ENCODE measurements at places on chromosomes 3 and 15.

- no peak for DNase-seq
Measured at GRCh38 chr15:61441891-61442290, 212.8 kb upstream of the RORA start.

DNA sequence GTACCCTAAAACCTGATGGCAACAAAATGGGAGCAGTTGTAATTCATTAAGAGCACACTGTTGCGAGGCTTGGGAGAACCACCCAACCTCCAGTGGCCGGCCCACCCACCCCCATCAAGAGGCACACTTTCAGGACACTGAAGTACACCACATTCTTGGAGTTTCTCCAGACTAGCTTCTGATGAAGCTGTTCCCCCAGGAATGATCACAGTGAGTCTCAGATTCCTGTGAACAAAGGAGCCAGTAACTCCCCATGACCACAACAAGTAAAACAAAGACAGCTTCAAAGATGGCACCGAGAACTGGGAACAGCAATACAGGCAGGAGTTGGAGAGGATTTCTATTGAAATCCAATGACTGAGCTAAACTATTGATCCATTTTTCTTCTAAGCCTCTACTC lies 126.0 kb downstream of the ST8SIA2 start:
- no peak for DNase-seq

DNA sequence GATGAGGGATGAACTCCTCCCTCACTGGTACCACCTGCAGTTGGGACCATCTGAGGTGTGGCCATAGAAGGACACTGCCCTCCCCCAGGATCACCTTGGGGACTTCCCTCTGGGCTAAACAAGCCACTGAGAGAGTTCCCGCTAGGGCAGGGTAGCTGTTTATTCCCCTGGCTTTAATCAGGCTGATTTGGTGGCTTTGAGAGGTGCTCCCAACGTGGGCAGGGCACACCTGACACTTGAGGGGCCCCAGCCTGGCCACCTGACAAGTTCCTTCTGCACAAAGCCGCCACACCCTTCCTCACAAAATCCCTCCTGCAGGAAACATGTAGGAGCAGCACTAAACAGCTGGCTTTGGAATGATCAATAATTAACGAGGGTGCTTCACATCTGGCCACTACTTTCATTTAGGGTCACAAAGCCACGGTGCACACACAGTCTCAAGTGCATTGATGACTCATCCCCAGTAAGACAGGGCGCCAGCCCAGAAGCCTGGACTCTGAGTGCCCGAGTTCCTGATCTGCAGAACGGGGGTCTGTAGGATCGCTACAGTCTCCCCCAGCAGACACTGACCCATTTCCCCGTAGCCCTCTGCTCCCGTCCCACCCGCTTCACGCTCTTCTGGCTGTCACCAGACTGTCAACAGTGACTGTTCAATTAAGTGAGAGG lies 75.1 kb downstream of the ATP10A start:
- no peak for DNase-seq

- no peak for DNase-seq
Measured at GRCh38 chr15:49669288-49669687, 48.4 kb downstream of the DTWD1 start.

DNA sequence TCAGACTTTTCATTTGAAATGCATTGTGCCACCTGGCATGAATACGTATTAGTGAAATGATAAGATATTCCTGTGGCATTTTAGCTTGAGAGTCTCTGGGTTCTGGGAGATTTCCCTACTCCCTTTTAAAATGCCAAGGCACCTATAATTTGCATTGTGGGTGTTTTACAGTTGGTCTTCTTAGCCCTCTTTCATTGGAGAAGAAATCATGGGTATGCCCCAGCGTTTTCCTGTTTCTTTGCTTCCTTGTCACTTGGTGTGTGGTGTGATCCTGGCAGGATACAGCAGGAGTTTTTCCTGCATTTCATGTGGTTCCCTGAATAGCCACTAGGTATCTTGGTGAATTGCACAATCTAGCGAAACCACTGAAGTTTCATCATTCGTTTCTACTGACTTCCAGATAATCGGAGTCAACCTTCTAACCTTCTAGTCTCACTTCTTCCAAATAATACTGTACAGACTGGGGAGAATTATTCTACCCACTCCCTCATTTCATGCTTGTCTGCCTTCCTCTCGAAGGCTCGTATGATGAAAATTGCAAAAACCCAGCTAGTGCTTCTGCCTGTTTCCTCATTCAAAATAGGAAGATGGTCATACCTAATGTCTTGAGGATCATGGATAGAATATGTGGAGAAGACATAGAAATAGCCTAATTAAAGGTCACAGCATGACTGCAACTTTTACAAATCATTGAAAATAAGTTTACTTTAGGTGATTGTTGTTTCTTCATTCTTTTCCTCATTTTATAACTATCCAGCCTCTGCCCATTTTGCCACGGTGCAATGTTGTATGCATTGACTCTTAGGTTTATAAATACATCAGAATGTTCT lies 2.6 kb downstream of the BHLHE40 start:
- DNase-seq, result no peak

- no peak for DNase-seq
Measured at GRCh38 chr3:194689493-194689944, 3.8 kb downstream of the FAM43A start.

Measured in stimulated activated CD8-positive, alpha-beta memory T cell treated with anti-CD3 and anti-CD28 coated beads, Interleukin-4, amount 100 ng/mL, for 1 hour (primary cell).